Erythroblast (primary cell): ENCODE measurements at places on chromosomes 12 and 14.

- no peak for DNase-seq
Measured at GRCh38 chr12:54522243-54522642, 24.7 kb downstream of the NCKAP1L start.

- no peak for DNase-seq
Measured at GRCh38 chr12:1332327-1332726, 262.1 kb downstream of the FBXL14 start.

- DNase-seq = no peak
Measured at GRCh38 chr12:104805186-104805585, 152.9 kb downstream of the SLC41A2 start.

DNA sequence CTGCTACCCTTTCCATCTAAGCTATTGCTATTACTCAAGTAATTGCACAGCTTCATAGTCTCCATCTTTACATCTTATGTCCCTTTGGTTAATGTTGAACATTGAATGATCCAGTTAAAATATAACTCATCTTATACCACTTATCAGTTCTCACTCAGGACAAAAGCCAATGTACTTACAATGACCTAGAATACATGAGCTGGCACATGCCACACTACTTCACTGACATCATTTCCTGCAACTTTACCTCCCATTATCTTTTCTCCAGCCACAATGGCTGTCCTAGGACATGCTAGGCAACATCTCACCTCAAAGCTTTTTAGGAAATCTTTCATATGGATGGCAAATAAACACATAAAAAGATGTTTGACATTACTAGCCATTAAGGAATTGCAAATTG is 309.2 kb downstream of the FOXG1 start:
- no peak for DNase-seq

DNA sequence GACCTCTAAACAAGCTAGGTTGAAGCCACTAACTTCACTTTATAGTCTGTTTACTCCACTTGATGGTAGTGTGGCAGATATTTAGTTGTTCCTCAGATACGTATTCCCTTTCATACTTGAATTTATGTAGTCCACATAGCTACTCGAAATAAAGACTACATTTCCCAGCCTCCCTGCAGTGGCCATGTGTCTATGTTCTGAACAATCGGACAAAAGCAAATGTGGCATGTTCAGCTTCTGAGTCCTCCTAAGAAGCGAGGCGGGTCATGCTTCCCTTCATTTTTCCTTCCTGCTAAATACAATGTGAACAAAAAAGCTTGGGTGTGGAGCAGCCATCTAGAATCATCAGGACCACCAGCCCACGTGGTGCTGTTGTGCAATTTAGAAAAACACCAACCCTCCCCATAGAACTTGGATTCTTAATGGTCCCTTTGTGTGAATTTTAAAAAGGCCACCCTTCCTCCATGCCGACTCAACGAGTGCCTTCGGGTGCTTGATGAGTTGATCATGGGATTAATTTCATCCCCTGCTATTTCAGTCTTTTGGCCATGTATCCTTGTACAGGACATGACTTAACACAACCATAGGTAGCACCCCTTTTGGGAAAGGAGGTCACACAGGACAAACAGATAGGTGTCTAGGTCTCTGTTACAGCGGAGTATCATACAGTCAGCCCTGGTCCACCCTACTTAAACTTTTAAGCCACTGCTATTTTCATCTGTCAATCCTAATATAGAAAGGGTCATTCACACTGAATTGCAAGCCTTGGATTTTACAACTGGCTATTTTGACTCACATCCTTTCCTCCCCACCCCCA is 60.7 kb downstream of the ZFC3H1 start:
- DNase-seq = no peak

- DNase-seq = peak; percentile 90
Measured at GRCh38 chr12:52147367-52147963, 44.3 kb downstream of the KRT80 start.

DNA sequence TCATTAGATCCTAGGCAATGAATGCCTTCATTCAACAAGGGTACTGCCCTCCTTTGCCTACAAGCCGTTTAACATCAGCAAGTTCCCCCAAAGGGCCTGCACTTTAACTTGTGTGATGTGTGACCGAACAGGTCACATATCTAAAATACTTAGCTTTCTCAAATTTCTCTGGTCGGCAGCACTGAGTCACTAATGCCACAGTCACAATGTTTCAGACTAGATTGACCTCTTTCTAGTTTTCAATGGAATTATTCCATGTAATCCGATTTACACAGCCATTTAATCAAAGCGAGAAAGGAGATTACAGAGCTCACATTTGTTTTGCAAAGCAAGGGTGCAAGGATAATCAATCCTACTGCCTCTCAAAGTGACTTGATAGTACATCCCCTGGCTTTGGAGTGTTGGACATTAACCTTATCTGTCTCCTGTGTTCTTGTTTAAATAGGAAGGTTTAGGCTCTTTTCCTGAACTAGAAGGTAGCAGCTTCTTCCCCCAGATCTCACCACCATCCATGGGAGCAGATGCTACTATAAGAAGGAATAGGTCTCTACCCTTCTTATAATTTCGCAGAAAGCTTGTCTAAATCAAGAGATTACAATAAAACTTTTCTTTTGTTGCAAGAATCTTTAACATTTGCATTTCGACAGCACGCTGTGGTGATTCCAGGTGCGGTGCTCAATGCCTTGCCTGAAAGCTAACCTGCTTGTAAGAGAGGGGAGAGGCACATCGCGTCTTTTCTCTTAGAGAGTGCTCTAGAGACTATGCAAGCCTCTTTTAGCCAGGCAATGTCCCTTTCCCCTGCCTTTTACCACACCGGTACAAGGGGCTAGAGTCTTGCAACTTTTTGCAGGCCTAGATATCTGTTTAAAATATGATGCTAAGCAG is 1.8 kb downstream of the KITLG start:
- DNase-seq = no peak

DNA sequence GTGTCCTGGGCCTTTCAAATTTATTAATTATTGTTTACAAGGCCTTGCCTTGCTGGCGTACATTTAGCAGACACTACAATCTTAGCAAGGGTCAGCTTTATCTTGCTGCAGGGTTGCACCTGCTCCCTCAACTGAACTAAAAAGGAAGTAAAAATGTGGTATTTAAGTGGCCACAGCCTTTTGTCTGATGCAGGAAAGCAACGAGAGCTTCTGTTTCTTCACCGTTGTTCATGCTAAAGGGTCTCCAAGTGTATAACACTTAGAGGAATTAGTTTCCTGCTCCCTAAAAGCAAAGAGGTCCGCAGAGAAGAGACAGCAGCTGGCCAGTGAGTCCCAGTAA is 62.8 kb upstream of the EGLN3 start:
- DNase-seq = no peak

DNA sequence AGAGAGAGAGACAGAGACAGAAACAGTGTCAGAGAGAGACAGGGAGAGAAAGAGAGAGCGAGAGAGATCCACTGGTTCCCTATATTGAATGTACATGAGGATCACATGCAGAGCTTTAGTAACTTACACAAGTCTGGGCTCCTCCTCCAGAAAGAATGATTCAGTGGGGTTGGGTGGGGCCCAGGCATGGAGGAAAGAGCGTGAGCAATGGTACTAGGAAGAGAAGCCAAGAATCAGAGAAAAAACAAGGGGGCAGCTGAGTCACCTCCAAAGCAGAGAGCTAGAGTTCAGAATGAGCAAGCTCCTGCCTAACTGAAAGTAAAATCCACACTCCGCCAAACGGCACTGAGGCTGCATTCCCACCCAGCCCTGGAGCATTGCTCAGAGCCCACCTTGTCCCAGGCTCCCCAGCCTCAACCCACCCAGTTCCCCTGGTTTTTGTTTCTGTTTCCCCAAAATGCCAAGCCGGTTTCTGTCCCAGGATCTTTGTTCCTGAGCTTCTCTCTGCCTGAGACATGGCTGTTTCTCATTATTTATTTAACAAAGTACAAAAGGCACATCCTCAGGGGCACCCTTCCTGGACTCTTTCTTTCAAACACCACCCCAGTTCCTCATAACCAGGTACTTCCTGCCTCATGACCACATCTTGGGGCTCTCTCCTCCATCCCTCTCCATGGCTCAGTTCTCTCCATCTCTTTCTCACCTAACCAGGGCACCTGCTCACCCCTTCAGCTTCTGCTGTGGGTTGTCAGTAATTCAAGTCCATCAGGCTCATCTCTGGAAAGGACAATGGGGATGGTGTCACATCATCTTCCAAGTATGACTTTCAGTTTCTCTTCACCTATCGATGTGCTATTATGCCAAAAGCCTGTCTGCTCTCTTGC is 670.3 kb upstream of the TBX3 start:
- peak; percentile 2 for DNase-seq

GRCh38 chr12:129496226-129496625 is 407.6 kb downstream of the TMEM132D start:
- no peak for DNase-seq

DNA sequence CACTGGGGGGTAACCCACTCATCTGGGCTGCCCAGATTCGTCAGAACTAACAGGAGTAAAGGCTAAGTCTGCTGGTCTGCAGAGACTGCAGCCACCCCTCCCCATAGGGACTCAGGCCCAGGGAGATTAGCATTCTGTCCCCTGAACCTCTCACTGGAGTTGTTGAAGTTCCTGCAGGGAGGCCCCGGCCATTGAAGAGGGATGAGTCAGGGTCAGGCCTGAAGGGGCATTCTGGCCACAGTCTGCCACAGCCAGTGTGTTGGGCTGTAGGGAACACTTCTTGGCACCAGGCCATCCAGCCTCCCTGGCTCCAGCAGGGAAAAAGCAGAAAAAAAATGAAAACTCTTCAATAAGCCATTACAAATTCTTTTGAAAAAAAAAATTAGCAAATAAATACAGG is 35.3 kb downstream of the KLRK1 start:
- DNase-seq = no peak

- peak; percentile 56 for DNase-seq
Measured at GRCh38 chr12:47079981-47080724, 394 bp upstream of the AMIGO2 start.

- DNase-seq = no peak
Measured at GRCh38 chr12:24561411-24561871, 387.5 kb downstream of the BCAT1 start.

DNA sequence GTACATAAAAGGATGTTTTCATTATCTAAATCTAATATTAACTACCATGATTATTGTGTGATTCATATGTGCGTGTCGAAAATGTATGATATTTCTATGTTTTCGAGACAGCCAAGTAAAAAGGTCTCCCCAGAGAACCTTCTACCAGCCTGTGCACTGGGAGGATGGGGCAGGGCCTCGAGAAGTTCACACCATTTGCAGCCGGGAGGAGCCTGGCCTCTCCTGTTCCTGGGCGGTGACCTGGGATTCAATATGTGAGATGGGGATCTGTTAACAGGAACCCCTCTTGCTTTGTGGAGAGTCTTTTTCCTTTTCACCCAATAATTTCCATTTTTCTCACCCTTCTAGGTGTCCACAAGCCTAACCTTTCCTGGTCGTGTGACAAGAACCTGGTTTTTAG is 189.3 kb downstream of the IPO8 start:
- no peak for DNase-seq

GRCh38 chr12:34046570-34046969 is 24.3 kb downstream of the ALG10 start:
- DNase-seq = no peak

DNA sequence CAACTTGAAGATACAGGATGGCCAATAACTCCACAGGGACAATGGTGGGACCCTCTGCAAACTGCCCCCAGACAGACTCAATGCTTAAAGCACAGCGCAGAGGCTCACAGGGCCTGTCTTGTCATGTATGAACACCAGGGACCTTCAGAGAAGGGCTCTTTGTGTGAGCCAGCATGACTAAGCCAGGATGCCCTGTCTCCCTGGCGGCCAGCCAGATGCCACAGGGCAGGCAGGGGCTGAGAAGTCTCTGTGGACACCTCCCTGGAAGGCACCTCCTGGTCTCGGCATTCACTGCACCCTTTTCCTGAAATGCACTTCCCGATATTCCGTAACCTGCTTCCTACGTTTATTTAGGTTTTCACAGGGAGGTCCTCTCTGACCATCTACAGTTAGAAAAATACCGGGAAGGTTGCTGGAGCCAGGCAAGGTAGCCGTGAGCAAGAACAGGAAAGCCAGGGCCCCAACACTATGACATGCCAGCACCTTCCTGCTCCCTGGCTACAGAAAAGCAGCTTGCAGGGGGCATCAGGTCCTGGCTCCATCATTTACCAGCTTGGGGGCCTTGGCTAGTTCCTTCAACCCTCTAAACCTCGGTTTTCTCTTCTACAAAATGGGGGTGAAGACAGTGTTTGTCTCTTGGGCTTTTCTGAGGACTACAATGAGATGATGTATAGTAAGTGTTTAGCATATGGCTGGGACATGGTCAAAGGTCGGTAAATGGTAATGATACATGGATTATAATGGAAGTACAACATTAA is 65.0 kb downstream of the PITPNM2 start:
- peak; percentile 14 for DNase-seq

DNA sequence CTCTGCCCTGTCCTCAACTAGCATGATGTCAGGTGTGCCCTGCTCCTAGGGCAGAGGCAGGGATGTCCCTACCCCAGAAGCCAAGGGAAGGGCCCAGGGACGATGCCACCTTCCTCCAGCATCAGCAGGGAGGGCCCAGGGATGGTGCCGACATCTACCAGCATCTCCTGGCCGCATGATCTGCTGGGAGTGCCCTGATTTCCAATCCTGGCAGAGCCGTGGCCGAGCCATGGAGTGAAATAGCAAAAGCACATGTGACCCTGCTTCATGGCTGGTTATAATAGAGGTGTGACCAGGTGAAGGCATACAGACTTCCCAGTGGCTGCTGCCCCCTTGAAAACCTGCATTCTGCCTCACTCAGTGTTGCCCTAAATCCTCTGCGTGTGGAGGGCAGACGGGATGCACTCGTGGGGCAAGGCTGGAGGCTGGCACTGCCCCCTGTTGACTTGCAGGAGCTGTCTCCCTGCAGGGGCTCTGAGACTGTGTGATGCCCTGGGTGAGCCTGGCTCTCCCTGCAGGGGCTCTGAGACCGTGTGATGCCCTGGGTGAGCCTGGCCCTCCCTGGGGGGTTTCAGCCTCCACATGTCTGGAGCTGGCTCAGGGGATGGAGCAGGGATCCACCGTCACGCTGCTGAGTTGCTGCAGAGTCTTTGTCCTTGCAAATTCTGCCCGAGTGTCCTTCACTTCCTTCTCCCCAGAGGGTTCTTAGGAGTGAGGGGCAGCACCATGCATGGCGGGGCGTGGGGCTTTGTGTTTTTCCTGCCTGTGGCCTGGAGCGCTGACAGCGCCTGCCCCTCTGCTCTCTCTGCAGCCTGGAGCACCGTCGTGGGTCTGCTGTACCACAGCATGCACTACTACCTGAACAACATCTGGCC is 51.7 kb downstream of the ADGRD1 start:
- no peak for DNase-seq

DNA sequence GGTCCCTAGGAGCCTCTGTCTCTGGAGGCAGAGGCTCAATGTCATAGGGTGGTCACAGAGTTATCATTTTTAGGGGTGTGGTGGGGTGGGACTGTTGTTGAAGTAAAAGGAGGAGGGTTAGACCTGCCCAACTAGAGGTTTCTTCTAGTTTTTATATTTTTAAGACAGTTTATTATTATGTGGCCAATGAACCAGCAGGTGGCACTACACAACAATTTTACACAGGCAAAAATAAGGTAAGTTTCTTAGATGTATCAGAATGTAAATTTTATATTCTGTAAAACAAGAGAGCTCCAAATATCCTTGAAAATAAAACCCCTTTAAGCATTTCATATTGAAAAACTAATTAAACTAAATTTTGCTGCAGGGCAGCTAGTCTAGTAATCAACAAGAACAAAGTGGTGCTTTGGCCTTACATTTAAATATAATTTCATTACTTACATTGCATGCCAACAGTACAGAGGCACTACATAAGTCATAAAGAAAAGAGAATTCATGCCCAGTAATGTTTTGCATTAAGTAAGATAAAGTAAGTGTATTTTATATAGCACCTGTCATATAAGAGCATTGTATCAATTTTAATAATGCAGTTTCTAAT is 22.2 kb upstream of the OVCH1 start:
- DNase-seq = peak; percentile 69
